Panc1 (cell line): ENCODE measurements at places on chromosomes 6 and 20. TPM values are rescaled to one million over a fixed set of nuclear protein-coding genes. Genes with fewer than 3 reads are reported as not detected.

- no peak for DNase-seq
These were observed 229.5 kb downstream of the ERMARD start for GRCh38 chr6:169980826-169981450.

DNA sequence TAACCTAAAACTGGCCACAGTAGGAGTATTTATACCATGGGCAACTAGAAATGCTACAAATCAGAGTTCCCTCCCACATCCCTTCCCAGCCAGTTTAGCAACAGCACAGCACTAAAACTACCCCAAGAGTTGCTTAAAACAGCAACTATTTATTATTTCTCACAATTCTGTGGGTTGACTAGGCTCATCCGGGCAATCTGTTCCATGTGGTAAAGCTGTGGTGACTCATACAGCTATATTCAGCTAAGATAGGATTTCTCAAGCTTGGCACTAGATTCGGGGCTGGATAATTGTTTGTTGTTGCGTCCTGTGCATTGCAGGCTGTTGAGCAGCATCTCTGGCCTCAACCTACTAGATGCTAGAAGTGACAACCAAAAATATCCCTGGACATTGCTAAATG, 8.6 kb upstream of the HECA start:
- no peak for DNase-seq

DNA sequence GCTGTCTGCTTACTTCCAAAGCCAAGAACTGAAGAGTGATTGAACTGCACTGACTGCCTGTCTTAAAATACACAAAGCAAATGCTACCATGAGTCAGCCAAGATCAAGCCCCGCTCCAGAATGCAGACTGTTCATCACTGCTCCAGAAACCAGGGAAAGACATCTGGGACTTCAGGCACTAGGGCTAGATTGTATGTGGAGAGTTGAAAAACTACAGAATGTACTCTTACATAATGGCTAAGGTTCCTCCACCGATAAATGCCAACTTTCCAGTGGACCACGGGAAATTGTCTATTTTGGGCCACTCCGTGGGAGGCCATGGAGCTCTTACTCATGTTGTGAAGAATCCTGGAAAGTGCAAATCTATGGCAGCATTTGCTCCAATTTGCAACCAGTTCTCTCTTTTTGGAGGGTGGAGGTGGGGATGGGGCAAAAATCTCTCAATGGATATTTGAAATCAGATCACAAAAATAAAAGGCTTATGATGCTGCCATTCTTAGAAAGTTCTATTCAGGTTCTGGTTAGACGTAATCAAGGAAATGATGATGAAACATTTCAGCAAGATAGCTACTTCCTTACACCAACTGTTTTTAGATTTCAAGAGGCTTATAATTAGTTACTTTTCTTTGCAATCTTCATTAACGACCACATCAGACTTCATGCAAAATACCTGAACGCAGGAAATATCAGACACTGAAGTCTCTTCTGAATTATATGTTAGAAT, 11.8 kb upstream of the CAP2 start:
- no peak for DNase-seq

DNA sequence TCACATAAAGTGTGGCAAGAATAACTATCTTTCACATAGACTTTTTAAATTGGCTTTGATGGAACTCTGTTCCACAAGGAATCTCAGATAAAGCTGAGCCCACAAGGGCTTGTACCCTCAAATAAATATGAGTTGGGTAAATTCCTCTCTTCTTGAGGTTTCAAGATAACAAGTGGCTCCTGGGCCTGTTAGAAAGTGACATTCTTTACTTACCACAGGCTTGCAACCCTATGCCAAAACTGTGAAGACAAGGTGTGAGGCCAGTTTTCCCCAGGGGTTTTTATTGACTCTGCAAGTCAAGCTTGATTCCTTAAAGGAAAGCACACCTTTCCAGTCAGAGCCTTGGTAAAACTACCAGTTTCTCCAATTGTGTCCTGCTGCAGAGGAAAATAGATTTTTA, 664.8 kb upstream of the GJE1 start:
- DNase-seq: no peak

DNA sequence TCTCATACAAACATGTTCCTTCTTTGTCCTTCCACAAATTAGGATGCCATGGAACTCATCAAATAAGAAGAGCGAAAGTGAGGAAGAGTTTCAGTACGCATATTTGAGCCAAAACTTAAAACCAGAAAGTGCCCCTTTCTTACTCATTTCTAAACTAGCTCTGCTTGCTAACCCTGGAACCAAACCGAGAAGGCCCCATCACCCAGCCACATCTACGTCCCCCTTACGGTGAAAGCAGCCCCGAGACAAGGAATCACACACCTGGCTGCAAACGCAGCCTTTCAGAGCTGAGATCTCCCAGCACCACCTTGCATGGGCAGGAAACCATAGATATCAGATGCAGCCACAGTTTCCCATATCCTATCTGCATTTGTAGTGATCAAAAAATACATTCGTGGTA, 28.5 kb downstream of the TRERF1 start:
- DNase-seq: no peak

The HLA-DOA gene
- total RNA-seq: 0.08 TPM

The OXT gene
- not detected for total RNA-seq
